Ascending aorta (tissue), 2 donors: ENCODE measurements at places on chromosomes 4 and X.
A peak's percentile ranks its signal among the peaks of the same experiment; 100 is the strongest.

- DNase-seq = peak; percentile 71
Observed at GRCh38 chr4:40749717-40750460, at the start of gene NSUN7. Gene NSUN7, plus strand, starts transcription at chr4:40749955. Its CDS starts 739 bp downstream, at chr4:40750694.

DNA sequence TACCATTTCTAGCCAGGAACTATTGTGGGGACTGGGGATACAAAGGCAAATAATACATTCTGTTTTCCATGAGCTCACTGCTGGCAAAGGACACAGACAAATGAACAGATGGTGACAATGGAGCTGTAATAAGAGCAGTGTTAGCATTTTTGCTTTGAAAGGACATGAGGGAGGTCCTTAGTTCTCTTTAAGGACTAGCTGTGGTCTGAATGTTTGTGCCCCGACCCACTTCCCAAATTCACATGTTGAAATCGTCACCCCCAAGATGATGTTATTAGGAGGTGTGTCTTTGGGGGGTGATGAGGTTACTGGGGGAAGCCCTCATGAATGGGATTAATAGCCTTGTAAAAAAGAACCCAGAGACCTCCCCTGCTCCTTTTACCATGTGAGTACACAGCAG is 30.3 kb downstream of the CCNG2 start:
- DNase-seq = no peak

- no peak for DNase-seq
Observed at GRCh38 chrX:30217465-30217864, 2.1 kb downstream of the MAGEB2 start.

DNA sequence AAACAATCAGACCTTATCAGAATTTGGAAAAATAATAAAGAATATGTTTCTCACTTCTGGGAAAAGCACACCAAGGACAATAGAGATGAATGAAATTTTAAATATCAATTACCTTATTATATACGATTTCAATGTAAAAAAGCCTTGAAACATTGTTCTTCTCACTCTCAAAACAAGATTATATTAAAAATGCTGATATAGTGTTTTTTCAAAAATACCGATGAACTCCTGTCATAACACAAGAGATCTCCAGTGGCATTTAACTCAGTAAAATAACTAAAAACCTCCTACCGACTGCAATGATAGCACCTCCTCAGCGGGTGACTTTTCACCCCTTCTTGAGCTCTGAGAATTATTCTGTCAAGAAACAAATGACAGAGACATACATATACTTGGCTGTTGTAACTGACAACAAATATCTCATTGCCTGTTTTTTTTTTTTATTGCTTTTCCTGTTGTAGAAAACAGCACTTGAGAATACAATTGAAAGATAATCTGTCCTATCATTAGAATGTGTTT is 1237.3 kb downstream of the C4orf33 start:
- no peak for DNase-seq

GRCh38 chrX:153375571-153375970 is 25.6 kb downstream of the PNMA6E start:
- no peak for DNase-seq

GRCh38 chr4:104641418-104641817 is 146.7 kb upstream of the CXXC4 start:
- DNase-seq = no peak

- no peak for DNase-seq
Observed at GRCh38 chrX:149699761-149700160, 12.1 kb upstream of the MAGEA11 start.

GRCh38 chrX:43313035-43313434 is 343.1 kb upstream of the MAOA start:
- no peak for DNase-seq

DNA sequence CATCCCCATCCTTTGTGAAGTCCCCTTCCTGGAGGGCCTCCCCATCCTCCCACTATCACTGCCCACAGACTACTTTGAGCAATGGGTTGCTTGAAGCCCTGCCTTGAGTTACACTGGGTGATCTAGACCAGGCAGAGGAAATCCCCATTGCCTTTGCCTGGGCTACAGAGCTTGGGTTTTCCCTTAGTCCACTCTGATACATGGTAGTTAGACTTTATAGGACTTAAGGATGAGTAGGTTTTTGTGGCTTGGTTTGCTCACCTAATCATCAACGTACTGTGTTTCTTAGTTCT is 56.6 kb downstream of the TMEM131L start:
- no peak for DNase-seq

DNA sequence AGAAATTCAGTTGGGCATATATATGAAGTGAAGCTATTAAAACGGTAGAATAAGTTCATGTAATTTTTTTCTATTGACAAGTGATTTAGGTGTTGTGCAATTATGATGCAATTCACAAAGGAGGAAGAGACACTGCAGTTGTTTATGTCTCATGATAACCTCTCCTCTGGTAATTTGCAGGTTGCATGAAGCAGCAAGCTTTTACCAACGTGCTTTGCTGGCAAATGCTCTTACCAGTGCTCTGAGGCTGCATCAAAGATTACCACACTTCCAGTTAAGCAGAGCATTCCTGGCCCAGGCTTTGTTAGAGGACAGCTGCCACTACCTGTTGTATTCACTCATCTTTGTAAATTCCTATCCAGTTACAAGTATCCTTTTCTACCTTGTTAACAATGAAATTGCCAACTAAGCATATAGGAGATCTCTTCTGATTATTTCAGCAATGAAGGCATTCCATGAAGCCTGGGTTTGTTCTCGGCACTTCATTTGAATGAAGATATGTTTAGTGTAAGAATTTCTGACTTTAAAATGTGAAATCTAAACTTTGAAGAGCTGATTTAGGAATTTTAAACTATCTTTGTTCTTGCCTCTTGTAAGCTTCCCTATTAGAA is 3.9 kb downstream of the TMEM33 start:
- DNase-seq = no peak
